ENCODE measurements at places on chromosomes 6 and 20.

- DNase-seq: no peak
Measured at GRCh38 chr6:48766349-48766748, 655.4 kb upstream of the PTCHD4 start.

- no peak for DNase-seq
Measured at GRCh38 chr20:37968841-37969401, 64.3 kb downstream of the TTI1 start.

GRCh38 chr6:44359973-44360372 lies 17.5 kb downstream of the SPATS1 start:
- no peak for DNase-seq

- no peak for DNase-seq
Measured at GRCh38 chr6:30727920-30728553, 7.9 kb downstream of the TUBB start.

DNA sequence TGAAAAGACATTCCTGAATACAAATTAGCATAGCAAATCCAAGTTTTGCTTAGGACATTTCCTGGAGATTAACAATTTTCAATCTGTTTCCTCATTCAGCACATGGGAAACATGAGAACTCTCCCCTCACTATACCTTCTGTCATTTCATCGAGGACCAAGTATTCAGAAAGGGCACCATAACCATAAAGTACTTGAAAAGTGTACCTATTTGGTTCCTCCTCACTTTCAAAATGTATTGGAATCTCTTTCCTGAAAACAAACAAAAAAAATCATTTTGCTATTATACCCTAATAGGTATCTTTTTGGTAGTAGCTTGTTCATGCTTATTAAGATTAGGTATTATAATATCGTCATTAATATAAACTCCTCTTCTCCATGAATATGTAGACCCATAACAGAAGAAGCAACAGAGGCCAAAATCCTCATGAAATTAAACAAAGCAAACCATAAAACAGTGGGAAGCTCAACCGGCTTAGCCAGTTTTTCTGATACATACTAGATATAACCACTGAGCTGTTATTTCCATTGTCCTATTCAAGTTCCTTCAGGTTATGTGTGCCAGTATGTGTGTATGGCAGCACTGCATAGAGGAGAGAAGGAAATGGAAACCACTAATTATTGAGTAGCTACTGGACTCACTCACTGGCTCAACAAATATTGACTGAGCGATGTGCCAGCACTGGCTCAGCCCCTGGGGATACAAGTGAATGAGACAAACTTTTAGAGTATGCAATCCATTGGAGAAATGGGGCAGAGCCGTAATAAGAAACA lies 274.0 kb downstream of the MAFB start:
- no peak for DNase-seq

- no peak for DNase-seq
Measured at GRCh38 chr6:137652961-137653705, 158.9 kb upstream of the OLIG3 start.

DNA sequence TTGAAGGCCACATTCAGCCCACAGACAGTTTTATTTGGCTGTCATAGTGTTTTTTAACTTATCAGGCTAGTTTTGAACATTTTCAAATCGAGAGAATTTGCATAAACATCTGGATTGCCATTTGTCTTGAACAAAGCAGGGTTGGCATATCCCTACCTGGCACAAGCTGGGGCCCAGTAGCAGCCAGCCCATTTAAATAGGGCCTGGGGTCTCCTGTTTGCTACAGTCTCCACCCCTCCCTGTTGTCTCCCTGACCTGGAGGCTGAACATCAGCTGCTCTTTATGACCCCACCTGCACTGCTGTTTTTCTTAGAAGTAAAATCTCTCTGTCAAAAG lies 10.5 kb downstream of the BCAS4 start:
- DNase-seq: no peak

GRCh38 chr6:4224067-4224978 lies 88.9 kb upstream of the ECI2 start:
- no peak for DNase-seq

DNA sequence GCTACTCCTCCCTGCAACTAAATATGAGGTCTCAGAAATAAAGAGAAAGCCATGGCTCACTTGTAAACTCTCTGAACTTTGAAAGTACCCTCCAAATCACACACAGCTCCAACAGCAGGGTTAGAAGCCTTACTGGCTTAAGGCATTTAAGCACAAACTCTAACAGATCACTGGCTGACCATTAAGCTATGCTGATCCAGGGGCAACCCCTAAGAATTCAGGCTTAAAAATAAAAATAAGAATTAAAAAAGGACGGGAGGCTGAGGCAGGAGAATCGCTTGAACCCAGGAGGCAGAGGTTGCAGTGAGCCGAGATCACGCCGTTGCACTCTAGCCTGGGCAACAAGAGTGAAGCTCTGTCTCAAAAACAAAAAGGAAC lies 21.8 kb downstream of the HLA-E start:
- no peak for DNase-seq

- no peak for DNase-seq
Measured at GRCh38 chr6:166862287-166862977, 93.9 kb downstream of the RNASET2 start.

DNA sequence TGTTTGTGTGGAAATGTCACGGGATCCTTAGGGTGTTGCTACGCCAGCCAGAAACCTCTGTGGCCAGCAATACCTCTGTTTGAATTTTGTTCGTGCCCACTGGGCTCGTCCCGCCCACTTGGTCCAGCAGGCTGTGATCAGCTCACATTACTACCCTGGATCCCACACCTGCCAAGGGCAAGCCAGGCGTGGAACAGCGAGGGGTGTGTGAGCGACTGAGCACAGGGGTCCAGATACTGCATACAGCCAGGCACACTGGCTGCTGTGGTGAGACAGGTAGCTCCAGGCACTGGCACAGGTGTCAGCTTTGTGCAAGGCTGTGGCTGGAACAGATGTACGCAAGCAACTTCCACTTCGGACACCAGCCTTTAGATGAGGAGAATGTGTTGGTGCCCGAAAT lies 718.9 kb downstream of the EPHA7 start:
- DNase-seq: no peak

Measured in stimulated activated CD4-positive, alpha-beta T cell treated with anti-CD3 and anti-CD28 coated beads, Interleukin-1b, Interleukin-23, amount 100 ng/mL, for 1 hour (primary cell).